Muscle of back (tissue), 13 donors: ENCODE measurements at places on chromosomes 5 and 9.
A peak's percentile ranks its signal among the peaks of the same experiment; 100 is the strongest.

- DNase-seq = no peak
Observed at GRCh38 chr9:108205276-108205675, 650.5 kb downstream of the ACTL7B start.

DNA sequence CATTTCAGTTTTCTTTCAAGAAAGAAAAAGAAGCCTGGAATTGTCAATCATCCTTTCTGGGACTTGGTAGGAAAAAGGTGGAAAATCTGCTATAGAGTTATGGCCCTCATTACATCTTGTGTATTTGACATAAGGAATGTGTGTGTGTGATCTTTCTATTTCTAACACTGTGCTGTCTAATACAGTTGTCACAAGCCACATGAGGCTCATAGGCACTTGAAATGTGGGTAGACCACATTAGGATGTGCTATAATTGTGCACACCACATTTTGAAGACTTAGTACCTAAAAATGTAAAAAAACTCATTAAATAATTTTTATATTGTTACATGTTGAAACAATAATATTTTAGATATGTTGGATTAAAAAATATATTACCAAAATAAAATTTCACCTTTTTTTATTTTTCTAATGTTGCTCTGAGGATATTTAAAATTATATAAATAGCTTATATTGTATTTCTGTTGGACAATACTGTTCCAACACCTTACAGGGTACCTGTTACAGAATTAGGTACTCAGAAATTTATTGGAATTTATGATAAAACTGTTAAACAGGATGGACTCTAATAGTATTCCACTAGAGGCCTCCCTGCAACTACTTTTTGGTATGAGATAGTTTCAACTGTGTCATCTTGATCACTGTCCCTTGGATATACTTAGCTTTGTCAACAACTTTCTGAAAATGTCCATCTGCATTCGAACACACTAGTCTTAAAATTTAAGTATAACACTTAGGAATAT, 18.4 kb downstream of the MSANTD3 start:
- no peak for DNase-seq

DNA sequence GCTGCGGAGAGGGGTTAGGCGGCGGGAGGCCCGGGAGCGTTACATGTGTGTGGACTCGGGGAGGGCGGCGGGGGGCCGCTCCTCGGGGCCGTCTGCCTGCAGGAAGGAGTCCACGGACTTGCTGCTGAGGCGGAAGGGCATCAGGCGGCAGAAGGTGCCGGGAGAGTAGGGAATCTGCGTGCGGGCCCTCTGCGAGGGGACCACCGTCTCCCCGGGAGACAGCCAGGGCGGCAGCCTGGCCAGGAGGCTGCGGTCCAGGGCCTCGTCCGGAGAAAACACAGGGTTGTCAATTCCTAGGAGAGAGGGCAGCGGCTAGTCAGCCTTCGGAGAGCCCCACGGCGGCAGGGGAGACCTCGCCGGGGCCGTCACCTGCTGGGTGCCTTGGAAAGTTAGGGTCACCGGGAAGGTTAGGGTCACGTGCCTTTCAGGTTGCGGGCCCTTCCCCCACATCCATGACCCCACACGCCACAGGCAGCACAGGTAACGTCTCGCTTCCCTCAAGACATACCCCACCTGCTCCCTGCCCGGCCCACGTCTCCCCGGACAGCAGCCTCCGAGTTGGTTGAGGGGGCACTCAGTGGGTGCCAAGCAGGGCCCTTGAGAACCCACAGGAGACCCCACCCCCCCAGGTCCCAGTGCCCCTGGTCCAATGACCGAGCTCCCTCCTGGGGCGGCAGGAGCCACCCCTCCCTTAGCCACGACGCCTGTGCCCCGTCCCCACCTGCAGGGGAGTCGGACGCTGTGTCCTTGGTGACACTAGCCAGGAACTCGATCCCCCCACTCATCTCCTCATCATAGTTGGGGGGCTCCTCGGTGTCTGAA, 32.1 kb downstream of the EXOC3 start:
- no peak for DNase-seq

- no peak for DNase-seq
Observed at GRCh38 chr5:10801931-10802666, 41.1 kb upstream of the DAP start.

GRCh38 chr9:90789408-90789807, 12.2 kb upstream of the SYK start:
- no peak for DNase-seq

- DNase-seq = no peak
Observed at GRCh38 chr9:113409481-113409880, 994 bp downstream of the POLE3 start.

- no peak for DNase-seq
Observed at GRCh38 chr9:91001146-91001611, 199.6 kb downstream of the SYK start.

DNA sequence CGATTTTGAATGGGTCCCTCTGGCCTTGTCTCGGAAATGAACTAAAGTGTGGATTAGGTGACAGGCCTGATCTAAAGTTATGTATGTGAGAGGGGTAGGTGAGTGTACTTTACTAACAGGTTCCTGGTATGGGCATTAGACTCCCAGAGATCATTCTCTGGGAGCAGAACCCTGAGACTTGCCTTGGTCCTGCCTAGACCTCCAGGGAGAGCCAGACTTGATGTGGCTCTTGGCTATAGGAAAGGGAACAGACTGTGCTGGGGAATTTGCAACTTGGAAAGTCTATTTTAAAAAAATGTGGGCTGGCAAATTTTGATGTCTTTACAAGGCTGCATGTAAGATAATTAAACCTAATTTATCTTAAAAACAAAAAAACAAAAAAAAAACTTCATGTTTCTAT, 49.8 kb upstream of the NREP start:
- no peak for DNase-seq

DNA sequence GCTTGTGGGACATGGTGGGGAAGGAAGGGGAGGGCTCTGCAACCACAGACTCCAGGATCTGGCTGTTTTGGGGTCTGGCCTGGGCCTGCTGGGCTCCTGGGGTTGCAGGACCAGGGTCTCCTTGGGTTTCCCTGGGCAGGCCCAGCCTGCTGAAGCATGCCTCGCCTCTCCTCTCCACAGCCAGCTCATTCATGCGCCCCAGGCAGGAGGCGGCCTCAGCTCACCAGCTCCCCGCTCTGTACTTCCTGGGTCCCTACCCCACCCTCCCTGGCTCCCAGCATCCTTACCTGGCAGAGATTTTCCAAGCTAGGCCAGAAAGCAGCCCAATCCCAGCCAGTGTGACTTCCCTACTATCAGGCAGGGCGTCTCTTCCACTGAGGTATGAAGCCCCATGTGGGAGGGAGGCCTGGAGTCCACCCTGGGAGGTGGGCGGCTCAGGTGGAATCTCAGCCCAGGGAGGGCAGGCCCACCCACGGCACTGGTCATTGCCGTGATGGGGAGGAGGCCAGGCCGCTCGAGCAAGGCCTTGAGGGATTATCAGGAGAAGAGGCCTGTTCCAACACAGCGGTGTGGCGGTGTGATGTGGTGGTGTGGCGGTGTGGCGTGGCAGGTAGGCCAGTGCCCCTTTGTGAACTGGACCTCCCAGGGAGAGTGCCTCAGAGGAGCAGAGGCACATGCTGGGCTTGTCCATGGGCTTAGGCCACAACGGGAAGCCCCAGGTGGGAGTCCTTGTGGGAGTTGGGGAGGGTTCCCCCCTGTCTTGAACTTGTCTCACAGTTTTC, 103.4 kb downstream of the DAB2IP start:
- no peak for DNase-seq

DNA sequence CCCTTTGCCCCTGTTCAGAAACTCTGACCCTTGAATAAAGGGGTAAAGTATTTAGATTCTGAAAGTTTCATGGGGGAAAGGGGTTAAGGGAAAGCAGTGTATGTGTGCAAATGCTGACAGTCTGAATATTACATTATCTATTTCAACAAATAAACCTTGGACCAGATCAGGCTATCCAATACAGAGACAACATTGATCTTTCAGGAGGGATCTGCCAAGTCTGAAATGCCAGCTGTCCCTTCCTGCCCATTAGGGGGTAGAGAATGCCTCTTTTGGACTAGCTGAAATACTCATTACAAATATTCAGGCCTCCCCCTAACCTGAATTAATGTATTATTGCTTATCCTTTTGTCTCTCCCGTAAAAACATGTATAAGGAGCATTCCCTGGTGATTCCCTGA, 219.5 kb downstream of the NR3C1 start:
- DNase-seq = no peak

GRCh38 chr9:131278702-131279111, 2.4 kb upstream of the FAM78A start:
- DNase-seq = no peak

- DNase-seq = no peak
Observed at GRCh38 chr5:40374853-40375252, 304.9 kb upstream of the PTGER4 start.

DNA sequence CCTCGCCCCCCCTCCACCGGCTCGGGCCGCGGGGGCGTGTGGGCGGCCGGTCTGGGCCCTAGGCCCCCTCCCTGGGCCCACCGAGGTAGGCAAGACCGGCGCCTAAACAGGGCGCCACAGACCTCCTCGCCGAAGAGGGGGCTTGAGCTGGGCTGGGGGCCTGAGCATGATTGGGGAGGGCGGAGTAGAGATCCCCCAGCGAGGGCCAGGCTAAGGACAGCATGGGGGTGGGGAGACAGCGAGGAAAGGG, 108.9 kb downstream of the PSD2 start:
- no peak for DNase-seq

- no peak for DNase-seq
Observed at GRCh38 chr5:126868338-126869004, 91.5 kb downstream of the LMNB1 start.

DNA sequence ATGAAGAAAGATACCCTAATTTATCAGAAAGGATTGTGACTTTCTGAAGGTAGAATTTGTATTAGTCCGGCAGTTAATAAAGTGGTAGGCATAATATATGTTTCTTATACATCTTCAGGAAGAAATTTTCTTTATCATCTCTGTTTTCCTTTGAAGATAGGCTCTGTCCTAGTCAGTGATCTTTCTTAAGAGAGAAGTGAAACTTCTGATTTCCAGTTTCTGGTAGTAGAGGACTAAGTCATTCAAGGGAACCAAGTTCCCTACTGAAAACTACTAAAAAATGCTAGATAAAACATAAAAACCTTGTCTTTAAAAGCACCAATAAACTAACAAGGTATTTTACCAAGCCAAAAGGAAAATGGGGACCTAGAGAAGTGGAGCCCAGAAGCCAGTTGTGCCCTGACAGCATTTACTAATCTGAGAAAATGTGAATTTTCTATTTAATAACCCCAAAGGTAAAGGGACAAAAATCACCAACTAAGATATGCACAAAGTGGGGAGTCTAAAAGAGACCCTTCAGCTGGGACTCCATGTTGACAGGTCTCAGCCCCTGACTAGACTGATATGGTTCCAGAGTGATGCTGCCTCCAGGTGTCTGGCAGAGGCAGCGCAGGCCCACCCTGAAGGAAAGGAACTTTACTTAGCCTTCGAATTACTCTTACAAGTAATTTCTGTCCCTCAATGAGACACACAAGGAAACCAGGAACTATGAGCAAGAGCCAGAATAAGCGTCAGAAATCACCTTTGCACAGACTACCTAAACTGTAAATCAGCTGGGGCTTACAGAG, 72.7 kb downstream of the FAM78A start:
- DNase-seq = no peak

GRCh38 chr5:110702704-110703103, 23.8 kb downstream of the TMEM232 start:
- no peak for DNase-seq

- DNase-seq = no peak
Observed at GRCh38 chr9:136826703-136827582, 15.3 kb upstream of the AJM1 start.

GRCh38 chr9:77954666-77955015, 77.0 kb downstream of the GNAQ start:
- DNase-seq = no peak

DNA sequence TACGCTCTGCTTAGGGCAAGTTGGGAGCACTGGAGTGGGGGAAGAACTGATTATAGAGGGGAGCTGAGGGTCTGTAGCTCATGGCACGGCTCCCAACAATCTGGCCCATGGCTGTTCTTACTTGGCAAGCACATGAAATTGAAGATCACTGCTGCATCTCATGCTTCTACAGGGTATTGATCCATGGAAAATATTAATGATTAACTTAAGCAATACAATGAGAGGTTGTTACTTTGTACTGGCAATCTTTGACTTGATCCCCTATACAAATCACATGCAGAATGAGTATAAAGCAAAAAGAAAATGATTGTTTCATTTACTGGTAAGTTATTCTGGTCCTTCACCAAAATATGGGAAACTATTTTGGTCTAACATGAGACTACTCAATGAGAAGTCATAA, 481.1 kb downstream of the PDE4D start:
- DNase-seq = no peak

- peak; percentile 61 for DNase-seq
Observed at GRCh38 chr9:68476847-68477246, 63.8 kb downstream of the TMEM252 start.

DNA sequence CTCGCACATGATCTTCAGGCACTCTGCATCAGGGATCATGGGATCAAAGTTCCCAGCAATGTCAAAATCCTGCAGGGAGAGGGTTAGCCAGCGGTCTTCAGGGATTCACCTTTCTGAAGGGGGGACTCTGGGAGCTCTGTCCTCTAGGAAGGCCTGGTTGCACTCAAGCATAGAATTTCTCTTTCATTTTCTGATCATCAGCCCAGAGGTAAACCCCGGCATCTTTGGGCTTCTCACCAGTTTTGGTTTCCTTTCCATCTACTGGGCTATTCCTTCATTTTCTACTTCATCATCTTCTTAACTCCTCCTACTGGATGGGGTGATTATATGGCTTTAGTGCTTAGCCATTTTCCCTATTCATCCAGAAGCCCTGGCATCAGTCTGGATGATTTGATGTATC, 4.6 kb upstream of the DND1 start:
- DNase-seq = no peak

DNA sequence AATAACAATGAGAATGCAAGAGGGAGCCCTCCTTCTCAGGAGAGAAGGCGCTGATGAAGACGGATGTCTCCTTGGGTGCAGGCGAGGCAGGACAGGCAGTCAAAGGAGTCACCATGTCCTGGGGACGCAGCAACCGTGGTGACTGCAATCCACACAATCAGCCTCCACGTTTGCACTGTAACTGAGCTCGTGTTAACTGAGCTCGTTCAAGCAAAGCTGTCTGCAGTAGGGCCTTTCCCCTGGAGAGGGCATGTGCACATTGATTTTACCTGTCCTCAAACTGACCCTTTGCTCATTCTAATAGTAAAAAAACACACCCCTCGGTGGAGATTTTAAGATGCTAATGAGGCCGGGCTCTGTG, 2.8 kb downstream of the SARDH start:
- DNase-seq = no peak

DNA sequence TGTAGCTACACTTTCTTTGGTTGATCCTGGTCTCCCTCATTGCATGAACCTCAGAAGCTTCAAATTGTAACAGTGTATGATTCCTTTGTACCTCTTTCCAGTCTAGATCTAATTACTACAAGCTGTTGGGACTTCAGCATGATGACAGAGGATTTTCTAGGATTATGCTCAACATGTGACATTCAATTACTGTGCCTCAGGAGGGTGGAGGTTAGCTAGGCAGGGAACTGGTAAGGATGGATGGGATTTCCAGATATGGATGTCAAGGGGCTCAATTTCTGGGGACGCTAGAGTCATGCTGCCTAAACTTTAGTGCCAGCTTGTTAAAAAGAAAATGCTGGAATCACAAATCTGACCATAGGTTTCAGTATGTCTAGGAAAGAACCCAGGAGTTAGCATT, 29.2 kb upstream of the GLRA1 start:
- no peak for DNase-seq
